ENCODE measurements at places on chromosomes 5 and 9.

DNA sequence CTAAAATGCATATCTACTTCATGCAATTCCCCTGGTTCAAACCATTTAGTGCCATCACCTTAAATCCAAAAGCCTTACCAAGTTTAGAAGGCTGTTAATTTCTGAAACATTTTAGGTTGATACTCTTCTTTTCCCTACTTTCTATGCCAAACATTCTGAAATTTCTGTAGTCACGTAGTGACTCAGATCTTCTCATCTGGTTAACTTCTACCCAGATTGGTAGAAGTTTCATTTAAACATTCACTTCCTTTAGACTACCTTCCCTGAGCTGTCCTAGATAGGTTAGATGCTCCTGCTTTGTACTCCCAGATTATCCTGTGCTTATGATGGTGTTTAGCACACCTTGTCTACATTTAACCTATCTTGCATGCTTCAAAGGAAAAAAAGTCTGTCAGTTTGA lies 9.9 kb downstream of the RAD50 start:
- DNase-seq, result no peak

DNA sequence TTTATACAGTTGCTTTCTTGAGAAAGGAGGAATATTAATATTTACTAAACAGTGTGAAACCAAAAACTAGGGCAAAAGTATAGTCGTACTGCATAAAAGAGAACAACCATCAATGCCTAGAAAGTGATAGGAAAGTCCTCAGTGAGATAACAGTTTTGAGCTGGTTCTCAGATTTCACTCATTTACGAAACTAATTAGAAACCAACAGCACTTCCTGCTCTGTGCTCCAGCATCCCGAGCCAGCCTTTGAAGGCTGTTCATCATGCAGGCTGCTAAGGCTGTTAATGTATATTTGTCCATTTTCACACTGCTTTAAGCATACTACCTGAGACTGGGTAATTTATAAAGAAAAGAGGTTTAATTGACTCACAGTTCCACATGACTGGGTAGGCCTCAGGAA lies 2039.9 kb downstream of the EFNA5 start:
- no peak for DNase-seq

GRCh38 chr5:151178777-151179488 lies 21.4 kb upstream of the ANXA6 start:
- DNase-seq, result no peak

GRCh38 chr5:57034201-57034916 lies 82.4 kb upstream of the MIER3 start:
- DNase-seq, result no peak

- no peak for DNase-seq
Measured at GRCh38 chr9:95087659-95088242, 229.8 kb downstream of the FANCC start.

DNA sequence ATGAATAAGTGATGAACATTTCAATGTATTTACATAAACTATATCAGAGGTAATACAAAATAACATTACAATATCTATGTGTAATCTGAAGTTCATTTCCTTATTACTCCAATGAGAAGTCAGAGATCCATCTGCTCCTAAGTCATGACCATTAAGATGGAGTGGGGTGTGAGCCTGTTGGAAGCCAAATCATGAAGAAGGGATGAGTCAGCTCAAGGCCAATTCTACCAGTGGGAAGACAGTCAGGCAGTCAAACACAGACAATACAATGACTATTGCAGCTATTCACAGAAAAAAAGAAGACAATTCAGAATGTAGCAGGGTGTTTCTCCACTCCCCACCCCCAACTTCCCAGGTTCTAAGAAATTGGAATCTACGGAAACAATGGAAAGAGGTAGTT lies 155.0 kb downstream of the NFIB start:
- no peak for DNase-seq

DNA sequence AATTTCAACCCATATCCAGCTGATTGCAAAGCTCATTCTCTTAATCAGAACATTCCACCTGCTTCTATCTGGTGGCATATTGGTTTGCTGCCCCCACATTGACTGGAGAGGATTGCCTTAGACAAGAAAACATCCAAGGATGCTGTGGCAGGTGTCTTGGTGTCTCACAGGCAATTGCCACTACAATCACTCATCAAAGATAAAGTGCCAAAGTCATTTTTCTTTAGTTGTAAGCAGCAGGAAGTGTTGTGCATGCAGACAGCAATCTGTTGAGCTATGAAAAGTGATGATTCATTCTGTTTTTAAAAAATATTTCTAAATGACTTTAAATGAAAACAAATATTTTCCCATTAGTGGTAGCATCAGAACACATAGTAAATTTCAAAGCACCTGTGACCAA lies 53.9 kb downstream of the CDH6 start:
- DNase-seq, result no peak

DNA sequence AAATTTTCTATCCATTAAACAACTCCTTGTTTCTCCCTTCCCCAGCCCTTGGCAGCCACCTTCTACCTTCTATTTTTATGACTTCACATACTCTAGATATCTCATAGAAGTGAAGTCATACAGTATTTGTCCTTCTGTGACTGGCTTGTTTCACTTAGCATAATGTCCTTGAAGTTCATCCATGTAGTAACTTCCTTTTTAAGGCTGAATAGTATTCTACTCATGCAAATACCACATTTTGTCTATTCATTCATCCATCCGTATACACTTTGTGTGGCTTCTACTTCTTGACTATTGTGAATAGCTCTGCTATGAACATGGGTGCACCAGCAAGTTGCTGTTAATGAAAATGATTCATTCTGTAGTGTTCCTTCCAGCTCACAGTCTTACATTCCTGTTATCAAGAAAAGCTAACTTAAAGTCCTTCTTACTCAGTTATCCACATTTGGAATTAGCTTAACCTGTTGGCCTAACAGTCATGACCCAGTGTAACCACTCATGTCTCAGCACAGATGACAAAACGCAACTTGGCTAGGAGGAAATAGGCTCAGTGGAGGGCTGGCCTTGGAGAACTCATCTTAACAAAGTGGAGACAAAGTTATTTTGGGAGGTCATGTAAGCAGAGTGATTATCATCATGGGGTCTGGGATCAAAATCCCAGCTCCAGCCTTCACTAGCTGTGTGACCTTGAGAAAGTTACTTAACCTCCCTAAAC lies 129.7 kb upstream of the MAP3K1 start:
- no peak for DNase-seq

Data from naive thymus-derived CD4-positive, alpha-beta T cell (primary cell).